Mesenchymal stem cell (in vitro differentiated cells and primary cell): ENCODE measurements at places on chromosomes 12 and 14.

DNA sequence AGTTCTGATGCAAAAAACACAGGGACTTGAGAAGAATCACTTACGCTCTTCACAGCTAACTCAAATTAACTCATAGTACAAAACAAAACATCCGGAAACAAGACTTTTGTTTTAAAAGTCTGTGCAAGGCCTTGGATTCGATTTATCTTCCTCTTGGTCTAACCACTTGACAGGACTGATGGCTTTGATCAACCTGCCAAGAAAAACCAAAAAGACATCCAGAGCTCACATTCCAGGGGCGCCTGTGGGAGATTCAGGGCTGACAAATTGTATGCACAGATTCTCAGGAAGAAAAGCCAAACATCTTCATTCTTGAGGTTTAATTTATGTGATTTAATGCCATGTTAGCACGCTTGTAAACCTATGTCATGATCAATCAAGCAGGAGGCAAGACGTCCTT lies 129.1 kb upstream of the TMCC3 start:
- peaks cover 2% of the 10 kb centered on the region for H3K4me1 ChIP-seq
- no peaks in the 10 kb centered on the region for H3K36me3 ChIP-seq
- H3K27ac ChIP-seq = peak overlapping the region; percentile 73
- no peak overlapping the region for H3K4me3 ChIP-seq

DNA sequence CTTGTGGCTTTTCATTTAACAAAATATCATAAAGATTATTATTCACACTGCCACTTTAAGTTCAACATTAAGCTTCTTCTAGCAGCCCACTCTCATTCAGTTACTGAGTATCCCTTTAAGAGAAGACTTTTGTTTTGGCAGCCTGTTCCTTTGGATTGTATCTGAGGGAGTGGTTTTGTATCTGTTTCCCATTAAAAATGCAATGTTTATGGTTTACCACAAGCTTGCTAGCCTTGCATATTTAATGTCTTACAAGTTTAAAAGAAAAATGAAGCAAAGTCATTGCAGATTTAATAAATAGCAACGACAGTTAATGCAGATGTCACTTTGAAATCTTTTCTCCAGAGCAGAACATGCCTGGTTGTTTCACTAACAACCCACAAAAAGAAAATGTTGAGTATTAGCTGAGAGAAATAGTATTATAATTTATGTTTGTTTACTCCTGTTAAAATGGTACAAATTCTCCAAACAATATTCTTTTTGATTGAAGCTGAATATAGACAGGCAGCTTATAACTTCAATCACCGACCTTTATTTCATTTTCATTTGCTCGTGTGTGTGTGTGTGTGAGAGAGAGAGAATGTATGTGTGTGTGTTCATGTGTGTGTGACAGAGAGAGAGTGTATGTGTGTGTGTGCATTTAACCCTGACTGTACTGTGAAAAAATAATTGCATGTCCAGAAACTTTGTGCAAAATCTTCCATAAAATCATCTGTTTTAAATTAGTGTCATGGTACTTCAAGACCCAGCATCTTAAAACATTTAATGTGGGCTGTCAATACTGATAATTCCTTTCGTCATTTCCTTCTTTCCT lies 1.8 kb downstream of the DCN start:
- no peaks in the 10 kb centered on the region for H3K36me3 ChIP-seq
- peaks cover 1% of the 10 kb centered on the region for H3K4me1 ChIP-seq
- DNase-seq = peak; percentile 55
- peak overlapping the region; percentile 85 for H3K4me3 ChIP-seq
- H3K27ac ChIP-seq = no peak overlapping the region
- H3K27me3 ChIP-seq = no peaks in the 10 kb centered on the region

- H3K36me3 ChIP-seq = no peaks in the 10 kb centered on the region
- DNase-seq = no peak
- H3K27me3 ChIP-seq = peaks cover 12% of the 10 kb centered on the region
- no peak overlapping the region for H3K4me3 ChIP-seq
These were observed 5.9 kb upstream of the CYP46A1 start for GRCh38 chr14:99678198-99678597.

GRCh38 chr14:60510254-60510950 lies 1.5 kb downstream of the SIX6 start:
- peaks cover 96% of the 10 kb centered on the region for H3K27me3 ChIP-seq
- peaks cover 35% of the 10 kb centered on the region for H3K4me1 ChIP-seq
- H3K27ac ChIP-seq = no peak overlapping the region
- DNase-seq = no peak
- H3K36me3 ChIP-seq = no peaks in the 10 kb centered on the region

- no peak for DNase-seq
- peaks cover 71% of the 10 kb centered on the region for H3K4me1 ChIP-seq
- H3K36me3 ChIP-seq = no peaks in the 10 kb centered on the region
- H3K27ac ChIP-seq = no peak overlapping the region
- H3K27me3 ChIP-seq = peaks cover 21% of the 10 kb centered on the region
These were observed 32.6 kb downstream of the CCDC85C start for GRCh38 chr14:99571303-99571986.

DNA sequence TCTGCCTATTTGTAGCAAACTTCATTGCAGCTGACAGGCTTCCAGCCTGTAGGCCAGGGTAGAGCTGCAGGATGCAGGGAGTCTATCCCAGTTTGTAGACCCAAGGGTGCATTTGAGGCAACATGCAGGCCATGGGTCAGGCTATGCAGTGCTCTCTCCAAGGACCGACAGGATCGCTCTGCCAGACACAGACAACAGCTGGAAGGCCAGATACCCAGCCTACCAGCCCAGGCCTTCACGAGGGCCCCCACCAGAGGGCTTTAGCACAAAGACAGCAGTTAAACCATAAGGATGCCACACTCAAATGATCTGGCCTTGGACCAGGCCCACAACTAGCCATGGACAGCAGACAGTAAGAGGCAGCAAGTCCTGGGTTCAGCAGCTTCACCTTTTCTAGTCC lies 10.3 kb downstream of the KCTD10 start:
- DNase-seq = no peak
- H3K27me3 ChIP-seq = no peaks in the 10 kb centered on the region
- H3K27ac ChIP-seq = no peak overlapping the region
- H3K4me3 ChIP-seq = no peak overlapping the region

DNA sequence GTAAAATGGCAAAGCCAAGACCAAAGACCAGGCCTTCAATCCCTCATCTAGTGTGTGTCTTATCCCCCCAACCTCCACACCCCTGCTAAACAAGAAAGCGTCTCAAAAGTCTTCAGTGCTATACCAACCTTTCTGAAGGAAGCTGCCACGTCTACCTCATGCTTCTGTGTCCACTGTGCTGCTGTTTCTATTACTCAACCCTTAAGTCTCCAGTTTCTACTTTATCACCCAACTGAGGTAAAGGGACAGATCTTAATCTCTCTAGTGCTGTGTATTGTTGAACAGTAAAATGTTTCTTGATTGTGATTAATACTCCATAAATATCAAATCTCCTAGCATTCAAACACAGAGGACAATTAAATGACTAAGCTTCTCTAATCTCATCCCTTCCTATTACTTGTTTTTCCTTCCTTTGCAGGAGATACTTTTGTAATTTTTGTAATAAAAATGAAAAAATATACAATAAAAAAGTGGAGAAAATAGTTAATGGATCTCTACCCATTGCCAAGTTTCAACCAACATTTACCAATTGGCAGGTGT lies 23.3 kb downstream of the BTBD7 start:
- H3K4me1 ChIP-seq = peaks cover 7% of the 10 kb centered on the region
- no peak overlapping the region for H3K4me3 ChIP-seq
- H3K27ac ChIP-seq = peak overlapping the region; percentile 17
- no peaks in the 10 kb centered on the region for H3K36me3 ChIP-seq
